ENCODE measurements at places on chromosomes 7 and 10.
A peak's percentile ranks its signal among the peaks of the same experiment; 100 is the strongest.

GRCh38 chr7:139886206-139886605, 57.1 kb downstream of the TBXAS1 start:
- DNase-seq = no peak

DNA sequence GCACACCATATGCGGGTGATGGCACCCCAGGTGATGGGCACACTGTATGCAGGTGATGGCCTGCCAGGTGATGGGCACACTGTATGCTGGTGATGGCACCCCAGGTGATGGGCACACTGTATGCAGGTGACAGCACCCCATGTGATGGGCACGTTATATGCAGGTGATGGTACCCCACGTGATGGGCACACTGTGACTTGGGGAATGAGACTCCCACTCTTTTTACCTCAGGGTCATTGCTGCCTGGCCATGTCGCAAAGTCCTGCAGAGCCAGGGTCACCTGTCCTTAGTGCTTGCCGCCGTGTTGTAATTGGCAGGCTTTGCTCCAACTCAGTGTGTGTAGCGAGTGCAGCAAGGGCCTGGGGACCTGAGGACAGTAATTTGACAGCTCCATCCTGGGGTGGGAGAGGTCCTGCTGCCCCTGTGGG, 7.6 kb upstream of the CCDC201 start:
- no peak for DNase-seq

GRCh38 chr10:119397416-119397815, 145.1 kb downstream of the RGS10 start:
- no peak for DNase-seq

DNA sequence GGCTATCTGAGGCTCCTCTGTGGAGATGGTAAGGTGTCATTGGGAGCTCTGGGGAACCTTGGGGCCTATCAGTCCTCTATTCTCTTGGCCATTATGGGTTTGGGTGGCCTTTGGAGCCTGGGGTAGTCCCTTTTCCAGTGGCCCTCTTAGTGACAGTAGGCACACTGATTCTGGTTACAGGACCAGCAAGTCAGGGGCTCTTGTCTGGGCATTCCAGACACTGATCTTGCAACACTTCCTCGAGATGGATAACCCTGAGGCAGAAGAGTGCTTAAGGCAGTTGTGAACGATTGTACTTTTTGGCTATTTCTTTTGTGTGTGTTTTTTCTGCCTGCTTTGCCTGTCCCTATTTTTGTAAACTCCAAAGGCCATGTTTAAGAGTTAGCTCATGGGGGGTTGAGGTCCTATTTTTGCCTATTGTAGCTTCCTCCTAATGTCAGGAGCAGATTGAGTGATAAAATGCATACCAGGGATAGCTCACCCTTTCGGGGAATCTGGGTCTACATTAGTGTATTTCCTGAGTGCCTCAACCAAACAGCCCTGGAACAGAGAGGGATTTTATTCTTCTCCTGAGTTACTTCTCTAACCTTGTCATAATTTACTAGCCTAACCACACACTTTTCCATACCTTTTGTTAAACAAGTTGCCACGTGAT, 61.2 kb downstream of the PRKAR2B start:
- no peak for DNase-seq

- DNase-seq = no peak
Observed at GRCh38 chr7:53358269-53358668, 322.8 kb downstream of the POM121L12 start.

- DNase-seq = no peak
Observed at GRCh38 chr10:93280699-93281366, 201.3 kb downstream of the MYOF start.

DNA sequence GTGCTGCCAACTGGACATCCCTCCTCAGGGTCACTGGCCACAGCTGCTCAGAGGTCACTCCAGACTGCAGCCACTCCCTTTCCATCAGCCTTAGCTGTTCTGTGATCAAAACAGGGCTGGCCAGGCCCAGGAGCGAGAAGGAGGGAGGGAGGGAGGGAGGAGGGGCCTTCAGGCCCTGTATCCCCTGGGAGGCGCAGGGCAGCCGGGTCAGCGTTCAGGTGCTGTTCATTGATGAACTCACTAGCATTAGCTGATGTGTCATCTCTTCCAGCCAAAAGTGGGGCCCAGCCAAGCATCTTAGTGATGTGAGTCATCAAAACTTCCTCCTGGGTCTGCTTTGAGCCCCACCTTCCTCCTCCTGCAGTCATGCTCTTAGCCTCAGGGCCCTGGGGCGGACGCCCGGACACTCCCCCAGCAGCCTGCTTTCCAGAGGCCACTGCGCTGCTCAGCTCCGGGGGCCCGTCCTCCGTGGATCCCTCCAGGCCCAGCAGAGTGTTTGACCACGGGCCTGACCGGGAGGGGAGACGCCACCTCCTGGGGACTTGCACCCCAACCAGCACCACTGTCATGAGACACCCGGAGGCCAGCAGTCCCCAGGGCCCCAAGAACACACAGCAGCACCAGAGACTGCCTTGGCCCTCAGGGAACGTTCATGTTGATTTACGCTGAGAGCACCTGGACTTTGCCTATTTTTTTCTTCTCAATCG, 149.2 kb downstream of the PRKAG2 start:
- peak; percentile 28 for DNase-seq

GRCh38 chr10:29873941-29874484, 185.4 kb downstream of the JCAD start:
- no peak for DNase-seq

DNA sequence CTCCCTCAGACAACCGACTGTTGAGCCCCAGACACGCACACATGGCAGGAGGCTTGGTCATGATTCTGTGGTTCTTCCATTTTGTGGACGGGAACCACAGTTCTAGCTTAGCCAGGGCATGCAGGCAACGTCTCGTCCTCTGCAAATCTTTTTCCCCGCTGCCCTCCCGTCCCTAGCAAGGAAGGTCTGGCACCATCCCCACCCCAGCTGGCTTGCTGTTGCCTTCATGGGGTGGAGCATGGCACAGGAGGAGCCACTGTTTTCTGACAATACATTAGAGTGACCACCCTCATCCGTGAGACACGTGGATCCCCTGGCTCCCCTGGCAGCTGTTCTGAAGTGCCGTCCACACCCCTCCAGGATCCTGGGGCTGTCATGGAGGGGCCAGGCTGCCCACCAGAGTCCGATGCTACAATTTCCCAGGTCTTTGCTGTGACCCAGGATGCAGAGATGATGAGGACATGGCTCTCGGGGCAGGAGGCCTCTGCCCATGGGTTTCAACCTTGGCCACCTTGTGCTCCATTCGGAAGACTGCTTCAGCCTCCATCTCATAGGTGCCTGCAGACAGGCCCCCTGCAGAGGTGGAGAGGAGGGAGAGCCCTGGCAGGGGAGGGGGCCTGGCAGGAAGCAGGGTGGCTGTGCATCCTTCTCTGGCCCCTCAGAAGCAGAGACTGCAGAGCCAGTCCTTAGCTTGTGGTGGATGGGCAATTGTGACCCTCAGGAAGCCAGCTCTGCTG, 233.6 kb downstream of the GLRX3 start:
- no peak for DNase-seq

- DNase-seq = no peak
Observed at GRCh38 chr7:89503281-89503680, 651.0 kb upstream of the STEAP1 start.

- DNase-seq = no peak
Observed at GRCh38 chr10:6180480-6181110, 22.1 kb upstream of the PFKFB3 start.

DNA sequence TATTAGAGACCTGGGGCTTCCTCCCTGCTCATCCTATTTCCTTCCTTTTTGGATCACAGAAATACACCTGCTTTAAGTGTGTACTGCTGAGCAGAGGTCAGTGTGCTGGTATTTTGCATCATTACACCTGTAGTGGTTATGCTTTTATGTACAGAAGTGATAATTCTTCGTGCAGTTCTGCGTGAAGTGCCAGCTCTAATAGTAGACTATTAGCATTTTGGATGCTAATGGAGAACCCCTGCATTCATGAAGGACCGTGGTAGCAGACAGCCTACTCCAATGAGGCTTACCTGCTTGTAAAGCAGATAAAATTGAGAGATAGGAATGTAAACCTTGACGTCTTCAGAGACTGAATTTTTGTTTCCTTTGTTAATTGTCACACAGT, 114.3 kb downstream of the CDK14 start:
- DNase-seq = no peak

DNA sequence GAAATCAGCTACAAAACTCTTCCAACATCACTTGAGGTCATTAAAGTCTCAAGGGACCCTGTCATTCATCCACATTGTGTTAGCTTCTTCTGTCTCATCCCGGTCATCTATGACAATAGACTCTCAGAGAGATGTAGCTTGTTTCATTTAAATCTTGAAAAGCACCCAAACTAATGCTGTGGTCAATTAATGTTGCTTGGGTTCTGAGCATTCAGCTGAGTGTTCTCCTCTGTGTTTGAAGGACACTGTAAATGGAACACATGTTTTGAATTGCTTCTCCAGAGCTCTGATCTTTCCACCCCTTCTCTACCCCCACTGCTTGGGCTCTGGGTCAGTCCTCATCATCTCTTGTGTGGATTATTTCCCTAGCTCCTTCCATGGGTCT, 19.6 kb upstream of the ADD3 start:
- no peak for DNase-seq

DNA sequence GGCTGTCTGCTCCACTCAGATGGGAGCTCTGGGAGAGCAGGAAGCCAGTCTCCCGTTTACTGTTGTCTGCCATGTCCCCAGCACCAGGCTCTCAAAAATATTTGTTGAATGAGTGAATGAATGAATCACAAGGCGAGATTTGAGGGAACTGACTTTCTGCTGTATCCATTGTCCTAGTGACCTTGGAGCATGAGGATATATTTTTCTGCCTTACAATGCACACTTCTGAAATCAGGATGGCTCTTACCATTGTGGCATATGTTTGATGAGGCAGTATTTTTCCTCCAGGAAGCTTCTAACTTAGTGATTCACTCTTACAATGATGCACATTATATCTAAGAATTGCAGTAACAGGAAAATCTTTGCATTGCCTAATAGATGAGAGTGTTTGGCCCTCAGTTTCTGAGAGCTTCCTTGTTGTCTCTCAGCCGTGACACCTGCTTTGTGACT, 136.4 kb downstream of the RPS24 start:
- DNase-seq = no peak

- DNase-seq = no peak
Observed at GRCh38 chr10:81961451-81962184, 86.6 kb downstream of the NRG3 start.

DNA sequence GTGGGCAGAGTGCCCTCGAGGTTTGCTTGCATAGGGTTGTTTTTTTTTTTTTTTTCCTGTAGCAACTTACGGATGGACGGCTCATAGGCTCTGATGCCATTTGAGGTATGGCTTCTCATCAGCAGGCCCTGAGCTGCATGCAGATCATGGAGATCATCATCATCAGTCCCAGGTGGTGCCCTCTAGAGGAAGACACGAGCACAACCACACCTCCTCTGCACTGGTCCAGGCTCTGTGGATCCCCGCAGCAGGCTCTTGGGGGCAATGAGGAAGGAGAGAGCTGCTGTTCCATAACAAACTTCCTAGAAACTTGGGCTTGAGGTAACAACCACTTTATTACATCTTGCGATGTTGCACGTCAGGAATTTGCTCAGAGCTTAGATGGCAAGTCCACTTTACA, 132.7 kb upstream of the CXCL12 start:
- DNase-seq = no peak

- no peak for DNase-seq
Observed at GRCh38 chr7:88115816-88116215, 104.0 kb downstream of the SRI start.

- DNase-seq = no peak
Observed at GRCh38 chr10:125455855-125456254, 227.1 kb downstream of the TEX36 start.

- DNase-seq = no peak
Observed at GRCh38 chr10:46312953-46313352, 26.2 kb downstream of the ANTXRL start.

GRCh38 chr10:34721208-34721840, 93.8 kb downstream of the PARD3 start:
- DNase-seq = no peak

GRCh38 chr10:16520900-16521299, 779 bp downstream of the C1QL3 start:
- peak; percentile 39 for DNase-seq

GRCh38 chr7:68839014-68839413, 759.3 kb upstream of the AUTS2 start:
- DNase-seq = no peak

DNA sequence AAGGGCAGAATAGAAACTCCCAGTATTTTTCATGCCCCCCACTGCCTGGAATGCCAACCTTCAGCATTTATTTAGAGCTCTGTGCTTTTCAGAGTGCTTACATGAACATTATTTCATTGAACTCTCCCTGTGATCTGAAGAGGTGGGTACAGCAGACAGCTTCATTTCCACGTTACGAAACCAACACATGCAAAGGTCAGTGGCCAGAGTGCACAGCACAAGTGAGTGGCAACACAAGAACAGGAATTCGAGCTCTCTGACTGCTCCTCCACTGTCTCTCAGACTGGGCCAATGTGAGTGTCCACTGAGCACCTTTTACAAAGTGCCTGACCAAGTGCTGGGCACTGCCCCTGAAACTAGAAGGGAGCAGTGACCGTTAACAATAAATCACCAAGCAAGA, 162.9 kb downstream of the GLI3 start:
- DNase-seq = no peak

GRCh38 chr10:49329146-49329505, 30.2 kb downstream of the C10orf71 start:
- DNase-seq = no peak

- no peak for DNase-seq
Observed at GRCh38 chr10:21989453-21990154, 13.9 kb downstream of the DNAJC1 start.

DNA sequence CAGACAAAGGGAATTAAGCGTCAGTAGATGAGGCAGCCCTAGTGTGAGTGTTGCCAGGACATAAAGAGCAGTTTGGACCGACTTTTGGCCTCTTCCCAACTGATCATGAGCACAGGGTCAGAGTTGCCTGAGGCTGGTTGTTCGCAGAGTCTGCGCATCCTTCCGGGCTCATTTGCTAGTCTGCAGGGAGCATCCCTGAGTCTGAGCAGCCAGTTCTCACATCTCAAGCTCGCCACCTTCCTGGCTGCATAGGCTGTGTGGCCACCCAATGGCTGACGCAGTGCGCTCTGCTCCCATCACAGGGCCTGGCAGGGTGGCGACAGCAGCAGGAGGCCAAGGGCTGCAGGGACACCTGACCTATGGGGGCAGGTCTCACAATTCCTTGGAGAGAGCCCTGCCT, 5.0 kb downstream of the GAD2 start:
- no peak for DNase-seq

Data from stimulated activated CD4-positive, alpha-beta T cell treated with anti-CD3 and anti-CD28 coated beads, TNF-alpha, amount 100 ng/mL, for 24 hours (primary cell).